Stimulated activated CD8-positive, alpha-beta memory T cell treated with anti-CD3 and anti-CD28 coated beads, Interleukin-12 subunit alpha, Interleukin-12 subunit beta, amount 100 ng/mL, for 1 hour (primary cell): ENCODE measurements at places on chromosomes 11 and 22.
A peak's percentile ranks its signal among the peaks of the same experiment; 100 is the strongest.

DNA sequence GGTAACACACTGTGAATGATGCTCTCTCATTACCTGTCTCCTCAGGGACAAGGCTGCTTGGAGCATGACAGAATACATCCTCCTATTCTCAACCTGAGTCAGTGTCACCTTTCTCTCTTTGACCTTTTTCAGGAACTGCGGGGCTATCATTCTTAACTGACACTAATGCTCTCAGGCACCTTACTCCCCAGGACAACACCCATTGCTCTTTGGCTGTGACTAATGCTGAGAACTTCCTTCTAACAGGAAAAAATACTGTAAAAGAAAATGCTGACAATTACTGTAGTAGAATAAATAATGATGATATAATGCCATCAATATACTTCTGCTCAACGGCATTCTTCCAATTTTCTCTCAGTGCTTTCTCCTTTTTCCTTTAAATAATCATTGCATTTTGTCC is 2082.7 kb upstream of the RAG2 start:
- DNase-seq = no peak

DNA sequence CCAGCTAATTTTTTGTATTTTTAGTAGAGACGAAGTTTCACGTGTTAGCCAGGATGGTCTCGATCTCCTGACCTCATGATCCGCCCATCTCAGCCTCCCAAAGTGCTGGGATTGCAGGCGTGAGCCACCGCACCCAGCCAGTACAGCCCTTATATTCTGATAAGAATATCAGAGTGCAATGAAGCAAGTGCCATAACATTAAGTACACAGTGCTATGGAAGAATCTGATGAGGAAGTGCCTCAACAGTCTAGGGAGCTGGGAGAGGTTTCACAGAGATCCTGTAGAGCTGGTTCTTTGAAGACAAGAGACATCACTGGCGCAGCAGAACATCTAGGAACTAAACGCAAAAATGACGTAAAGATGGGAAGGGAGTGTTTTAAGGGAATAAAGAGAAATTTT is 2.1 kb downstream of the RTCB start:
- DNase-seq = no peak

DNA sequence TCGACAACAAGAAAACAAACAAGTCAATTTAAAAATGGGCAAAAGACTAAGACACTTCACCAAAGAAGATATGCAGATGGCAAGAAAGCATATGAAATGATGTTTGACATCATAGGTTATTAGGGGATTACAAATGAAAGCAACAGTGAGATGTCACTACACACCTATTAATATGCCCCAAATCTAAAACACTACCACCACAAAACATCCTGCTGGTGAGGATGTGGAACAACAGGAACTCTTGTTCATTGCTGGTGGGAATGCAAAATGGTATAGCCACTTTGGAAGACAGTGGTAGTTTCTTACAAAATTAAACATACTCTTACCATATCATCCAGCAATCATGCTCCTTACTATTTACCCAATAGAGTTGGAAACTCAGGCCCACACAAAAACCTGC is 29.0 kb downstream of the PRRG4 start:
- DNase-seq = no peak

DNA sequence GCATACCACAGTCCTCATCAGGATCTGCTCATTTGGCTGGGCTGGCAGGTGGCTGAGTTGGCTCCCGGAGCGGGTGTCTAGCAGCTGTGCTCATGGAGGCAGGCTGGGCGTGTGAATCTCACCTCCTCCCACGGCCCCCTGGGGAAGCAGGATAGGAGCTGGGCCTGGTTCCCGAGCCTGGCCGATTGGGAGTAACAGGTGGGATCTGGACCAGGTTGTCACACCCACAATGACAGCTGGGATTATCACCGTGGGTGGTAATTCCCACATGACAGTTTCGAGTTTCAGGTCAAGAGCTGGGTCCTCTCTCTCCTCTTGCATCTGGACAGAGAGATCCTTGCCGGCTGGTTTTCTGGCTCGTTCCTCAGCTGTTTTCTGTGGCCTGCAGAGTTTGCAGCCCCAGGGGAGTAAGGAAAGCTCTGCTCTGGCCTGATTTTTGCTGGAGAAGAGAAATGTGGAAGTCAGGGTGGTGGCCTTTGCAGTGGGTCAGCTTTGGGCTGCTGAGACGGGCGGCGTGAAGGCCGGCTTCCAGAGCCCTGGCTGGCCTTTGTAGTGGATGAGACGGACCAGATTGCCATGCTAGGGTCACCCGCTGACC is 57.0 kb downstream of the BCR start:
- DNase-seq = no peak

GRCh38 chr22:41431656-41432055 is 14.9 kb downstream of the TOB2 start:
- DNase-seq = no peak

DNA sequence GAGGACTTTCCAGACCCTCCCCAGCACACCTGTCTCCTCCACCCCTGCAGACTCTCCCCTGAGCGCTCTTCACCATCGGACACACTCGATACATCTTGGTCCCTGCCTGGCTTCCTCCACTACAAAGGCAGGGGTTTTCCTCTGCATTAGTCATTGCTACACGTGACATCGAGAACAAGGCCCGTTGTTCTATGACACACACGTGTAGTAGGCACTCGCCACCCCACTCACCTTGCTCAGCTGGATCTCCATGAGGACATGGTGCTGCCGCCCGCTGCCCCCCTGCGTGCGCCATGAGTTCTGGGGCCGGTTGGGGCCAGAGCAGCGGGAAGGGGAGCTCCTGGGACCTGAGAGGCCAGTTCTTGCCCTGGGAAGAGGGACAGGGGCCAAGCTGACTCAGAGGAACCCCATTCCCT is 16.7 kb downstream of the ATG2A start:
- DNase-seq = peak; percentile 51

GRCh38 chr11:73859671-73860070 is 17.0 kb downstream of the COA4 start:
- no peak for DNase-seq

- DNase-seq = no peak
Observed at GRCh38 chr11:69837791-69838190, 18.6 kb upstream of the FGF3 start.

DNA sequence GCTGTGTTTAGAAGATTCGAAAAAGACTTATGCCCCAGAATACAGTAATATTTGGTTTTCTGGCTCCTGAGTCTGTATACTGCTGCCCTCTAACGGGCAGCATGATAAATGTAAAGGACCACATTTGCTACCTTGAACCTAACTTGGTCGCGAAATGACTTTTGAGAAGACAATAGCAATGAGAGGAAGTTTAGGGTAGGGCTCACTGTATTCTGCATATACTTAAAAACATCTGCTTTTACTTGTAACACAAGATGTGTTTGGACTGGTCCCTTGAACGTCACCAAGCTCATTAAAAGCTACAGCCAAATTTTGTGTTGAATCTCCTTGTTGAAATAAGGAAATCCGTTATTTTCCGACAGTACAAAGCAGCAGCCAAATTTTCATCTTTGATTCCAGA is 309.1 kb downstream of the SWAP70 start:
- DNase-seq = no peak

GRCh38 chr11:63888170-63889086 is 28.5 kb downstream of the RCOR2 start:
- DNase-seq = peak; percentile 52

GRCh38 chr11:129237880-129238638 is 45.9 kb upstream of the ARHGAP32 start:
- no peak for DNase-seq

DNA sequence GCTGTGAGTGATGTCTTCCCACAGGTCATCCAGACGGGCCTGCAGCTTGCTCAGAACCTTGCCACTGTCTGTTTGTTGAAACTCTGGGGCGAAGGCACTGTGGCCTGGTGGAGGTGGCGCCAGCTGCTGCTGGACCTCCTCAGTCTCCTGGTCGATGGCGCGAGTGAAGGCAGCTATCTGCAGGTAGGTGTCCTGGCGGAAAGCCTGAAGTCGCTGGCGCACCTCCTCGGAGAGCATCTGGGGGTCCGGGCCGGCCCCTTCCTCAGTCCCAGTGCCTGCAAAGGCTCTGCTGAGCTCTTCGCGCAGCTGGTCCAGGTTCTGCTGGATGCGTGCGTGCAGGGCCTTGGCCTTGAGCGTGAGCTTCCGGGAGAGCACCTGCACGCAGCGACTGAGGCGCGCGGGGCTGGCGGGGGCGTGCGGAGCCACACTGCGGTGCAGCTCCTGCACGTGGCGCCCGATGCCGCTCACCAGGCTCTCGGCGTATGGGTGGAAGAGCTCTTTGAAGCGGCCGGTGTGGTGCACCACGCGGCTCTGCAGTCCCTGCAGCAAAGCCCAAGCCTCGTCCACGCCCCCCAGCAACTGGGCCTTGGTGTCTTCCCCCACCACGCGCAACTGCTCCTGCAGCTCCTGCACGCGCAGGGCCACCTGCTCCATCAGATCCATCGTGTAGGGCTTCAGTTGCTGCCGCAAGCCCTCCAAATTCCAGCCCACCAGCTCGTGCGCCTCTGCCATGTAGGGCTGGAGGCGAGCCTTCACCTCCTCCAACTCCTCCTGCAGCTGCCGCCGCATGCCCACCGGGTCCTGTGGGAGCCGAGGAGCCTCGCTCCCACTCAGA is 1.3 kb downstream of the APOA5 start:
- DNase-seq = no peak

DNA sequence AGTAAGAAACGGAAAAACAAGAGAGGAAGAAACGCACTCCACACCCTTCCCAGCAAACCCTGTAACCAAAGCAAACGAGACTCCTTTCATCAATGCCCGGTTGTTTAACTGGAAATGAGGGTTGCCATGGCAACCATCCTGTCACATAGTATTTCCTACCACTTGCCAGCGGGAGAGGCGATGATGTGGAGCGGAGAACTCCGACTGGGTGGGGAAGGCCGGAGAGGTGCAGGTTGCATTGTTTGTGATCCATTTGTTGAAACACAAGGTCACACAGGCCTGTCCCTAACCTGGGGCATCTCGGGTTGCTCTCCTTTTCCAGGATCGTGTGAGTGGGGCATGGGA is 609.9 kb downstream of the BUD13 start:
- DNase-seq = no peak

DNA sequence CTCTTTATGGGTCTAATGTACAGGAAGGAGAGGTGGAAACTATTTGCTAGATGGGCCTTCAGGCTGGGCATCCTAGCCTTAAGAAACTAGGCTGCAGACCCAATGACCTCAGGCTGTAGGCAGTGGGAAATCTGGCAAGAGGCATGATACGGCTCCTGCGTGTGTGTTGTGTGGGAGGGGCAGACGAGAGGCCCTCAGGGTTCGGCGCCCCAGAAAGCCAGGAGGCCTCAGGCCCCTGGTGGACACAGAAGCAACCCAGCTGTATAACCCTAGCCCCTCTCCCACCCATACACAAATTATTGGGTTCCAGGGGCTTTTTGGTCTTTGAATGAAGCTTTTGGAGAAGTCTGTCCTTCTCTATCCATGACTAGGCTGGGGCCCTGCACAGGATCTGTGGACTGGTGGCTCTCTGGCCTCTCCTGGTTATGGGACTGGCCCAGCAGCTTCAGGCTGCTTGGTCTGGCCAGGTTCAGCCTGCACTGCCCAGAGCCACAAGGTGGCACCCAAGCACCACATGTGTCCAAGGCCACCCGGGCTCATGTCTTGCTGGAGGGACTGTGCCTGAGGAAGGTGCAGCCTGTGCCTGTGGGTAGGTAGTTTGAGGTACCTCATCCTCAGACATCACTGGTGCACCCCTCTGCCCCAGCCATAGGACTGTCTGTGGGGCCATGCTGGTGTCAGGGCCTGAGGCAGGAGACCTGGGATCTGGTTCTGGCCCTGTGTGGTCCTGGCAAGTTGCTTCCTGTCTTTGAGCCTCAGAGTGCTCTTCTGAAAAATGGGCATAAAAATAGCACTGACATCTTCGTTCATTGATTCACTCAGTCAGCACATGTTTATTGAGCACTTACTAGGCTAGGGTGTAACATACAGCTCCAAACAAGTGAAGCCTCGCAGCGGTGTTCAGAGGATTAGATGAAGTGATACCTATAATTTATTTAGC is 87.5 kb downstream of the RRM1 start:
- no peak for DNase-seq

GRCh38 chr11:57353036-57353435 is 14.9 kb downstream of the P2RX3 start:
- no peak for DNase-seq

- DNase-seq = no peak
Observed at GRCh38 chr22:19505735-19506126, 18.5 kb downstream of the CLDN5 start.

DNA sequence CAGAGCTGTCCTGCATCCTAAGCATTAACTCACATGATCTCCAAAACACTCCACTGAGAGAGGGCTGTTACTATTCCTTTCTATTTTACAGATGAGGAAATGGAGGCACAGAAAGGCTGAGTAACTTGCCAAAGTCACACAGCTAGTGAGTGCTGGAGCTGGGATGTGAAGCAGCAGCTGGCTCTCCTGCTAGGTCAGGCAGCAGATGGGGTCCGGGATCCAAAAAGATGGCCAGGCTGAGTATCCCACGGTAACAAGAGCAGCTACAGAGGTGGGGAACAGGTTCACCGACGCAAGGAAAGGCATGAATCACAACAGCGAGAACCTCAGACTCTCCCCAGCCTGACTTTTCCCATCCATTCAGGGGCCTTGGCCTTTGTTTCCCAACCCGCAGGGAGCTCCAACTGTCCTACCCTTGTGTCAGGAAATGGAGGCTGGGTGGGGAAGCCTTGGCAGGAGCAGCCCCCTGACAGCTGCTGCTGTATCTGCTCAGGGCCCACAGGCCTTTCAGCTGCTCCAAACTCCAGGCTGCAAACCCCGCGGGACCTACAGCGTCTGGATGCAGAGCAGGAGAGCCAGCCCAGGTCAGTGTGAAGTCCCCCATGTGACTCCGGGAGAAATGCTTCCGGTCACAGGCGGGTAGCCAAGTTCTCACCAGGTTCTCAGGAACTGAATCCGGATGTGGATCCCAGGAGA is 29.5 kb downstream of the DKK3 start:
- no peak for DNase-seq

DNA sequence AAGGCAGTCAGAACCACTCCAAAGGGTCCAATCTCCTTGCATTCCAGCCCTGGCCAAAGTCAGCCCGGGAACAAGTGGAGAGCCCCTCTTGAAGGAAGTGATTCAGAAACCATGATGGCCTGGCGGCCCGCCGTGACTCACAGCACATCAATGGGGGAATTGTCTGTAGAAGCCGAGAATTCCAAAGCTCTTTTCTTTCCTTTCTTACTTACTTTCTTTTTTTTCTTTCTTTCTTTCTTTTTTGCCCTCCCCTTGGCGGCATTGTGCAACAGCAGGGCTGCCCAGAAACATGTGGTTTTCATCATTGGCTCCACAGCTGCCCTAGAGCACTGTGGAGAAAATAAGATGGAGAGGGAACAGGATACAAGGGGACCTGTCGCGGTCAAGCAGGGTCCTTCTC is 140.2 kb upstream of the TIMP3 start:
- no peak for DNase-seq

DNA sequence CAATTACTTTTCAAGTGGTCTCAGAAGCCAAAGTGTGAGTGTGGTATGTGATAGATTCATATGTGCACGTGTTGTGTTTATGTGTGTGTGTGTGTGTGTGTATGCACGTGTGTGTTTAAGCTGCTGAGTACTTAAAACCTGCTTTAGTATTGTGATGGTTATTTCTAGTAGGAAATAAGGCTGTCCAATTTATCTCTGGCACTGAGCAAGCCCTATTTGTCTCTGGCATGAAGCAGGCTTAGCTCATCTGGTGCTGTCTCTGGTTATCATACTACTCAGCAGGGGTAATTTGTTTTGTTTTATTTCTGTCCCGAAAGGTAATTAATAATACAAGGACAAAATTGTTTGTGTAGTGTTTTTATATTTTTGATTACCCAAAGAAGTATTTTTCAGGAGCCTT is 333.7 kb downstream of the FAT3 start:
- DNase-seq = no peak
